Right cardiac atrium (tissue), 5 donors: ENCODE measurements at places on chromosomes 6 and 20. TPM values are rescaled to one million over a fixed set of nuclear protein-coding genes. Genes with fewer than 3 reads are reported as not detected.

PKIB gene
- 0.25 TPM for polyA plus RNA-seq

TCP11 gene
- polyA plus RNA-seq: 0.07 TPM

NOL4L gene
- 8.3 TPM for polyA plus RNA-seq

ADGRF1 gene
- not detected for polyA plus RNA-seq

SRMS gene
- polyA plus RNA-seq: not detected

SYTL3 gene
- polyA plus RNA-seq: 5.0 TPM

FAM217A gene
- polyA plus RNA-seq: not detected

TGM3 gene
- polyA plus RNA-seq: 0.05 TPM

LAMA2 gene
- polyA plus RNA-seq: 28.7 TPM

TAAR8 gene
- polyA plus RNA-seq: not detected

TREM1 gene
- 1.1 TPM for polyA plus RNA-seq

SPEF1 gene
- 0.07 TPM for polyA plus RNA-seq

KCNQ5 gene
- 0.25 TPM for polyA plus RNA-seq

RAET1L gene
- not detected for polyA plus RNA-seq
